Stimulated activated CD8-positive, alpha-beta memory T cell treated with anti-CD3 and anti-CD28 coated beads, Interleukin-12 subunit alpha, Interleukin-12 subunit beta, amount 100 ng/mL, for 4 hours (primary cell): ENCODE measurements at places on chromosomes 13 and 19.

DNA sequence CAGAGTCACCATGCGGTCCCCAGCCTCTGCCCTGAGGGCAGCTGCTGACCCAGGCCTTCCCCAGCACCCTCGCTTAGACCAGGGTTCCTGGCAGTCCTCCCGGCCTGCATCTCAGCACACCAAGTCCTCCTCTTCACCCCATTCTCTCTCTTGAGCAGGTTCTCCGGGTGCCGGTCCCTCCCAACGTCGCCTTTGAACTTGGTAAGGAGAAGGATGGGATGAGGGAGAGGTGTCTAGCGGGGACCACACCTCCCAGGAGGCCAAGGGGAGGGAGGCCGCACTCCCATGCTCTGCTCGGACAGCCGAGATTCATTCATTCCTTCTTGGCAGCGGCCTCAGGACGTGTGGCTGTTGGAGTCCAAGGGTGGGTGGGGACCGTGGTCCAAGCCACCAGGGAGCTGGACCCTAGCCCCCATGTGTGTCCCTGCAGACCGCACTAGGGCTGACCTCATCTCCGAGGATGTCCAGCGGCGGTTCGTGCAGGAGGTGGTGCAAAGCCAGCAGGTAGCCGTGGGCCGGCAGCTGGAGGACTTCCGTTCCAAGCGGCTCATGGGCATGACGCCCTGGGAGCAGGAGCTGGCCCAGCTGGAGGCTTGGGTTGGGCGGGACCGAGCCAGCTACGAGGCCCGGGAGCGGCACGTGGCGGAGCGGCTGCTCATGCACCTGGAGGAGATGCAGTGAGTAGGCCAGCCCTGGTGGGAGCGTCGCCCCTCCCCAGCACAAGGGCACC lies 9.4 kb downstream of the ARHGEF1 start:
- DNase-seq: no peak

DNA sequence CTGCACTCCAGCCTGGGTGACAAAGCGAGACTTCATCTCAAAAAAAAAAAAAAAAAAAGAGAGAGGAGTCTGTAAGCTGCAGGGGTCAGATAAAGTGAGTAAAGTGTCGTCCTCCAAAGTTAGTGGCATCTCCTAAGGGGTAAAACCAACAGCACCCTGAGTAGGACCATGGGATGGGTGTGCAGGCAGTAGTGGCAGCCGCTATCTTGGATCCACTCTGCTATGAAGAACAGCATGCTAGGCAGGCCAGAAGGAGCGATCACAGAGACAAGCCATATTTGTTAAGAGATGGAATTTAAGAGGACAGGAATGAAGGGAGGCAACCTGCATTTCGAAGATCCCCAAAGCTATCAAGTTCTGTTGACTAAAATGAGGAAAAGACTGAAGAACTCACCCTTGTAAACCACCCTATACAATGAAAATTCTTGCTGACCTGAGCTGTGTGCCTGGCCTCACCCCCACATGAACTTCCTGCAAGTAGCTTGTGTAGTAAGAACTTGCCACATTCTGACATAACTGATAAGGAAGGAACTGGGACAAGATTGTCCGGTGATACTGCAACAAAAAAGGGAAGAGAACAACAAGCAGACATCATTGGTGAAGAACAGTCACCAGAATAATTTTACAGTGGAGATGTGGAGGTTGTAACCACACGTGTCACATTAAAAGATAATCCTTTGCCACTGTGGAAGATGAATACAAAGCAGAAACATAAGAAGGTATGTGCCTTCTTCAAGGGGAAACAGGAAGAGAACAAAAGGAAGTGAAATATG lies 16.2 kb downstream of the DPY19L3 start:
- DNase-seq: no peak

DNA sequence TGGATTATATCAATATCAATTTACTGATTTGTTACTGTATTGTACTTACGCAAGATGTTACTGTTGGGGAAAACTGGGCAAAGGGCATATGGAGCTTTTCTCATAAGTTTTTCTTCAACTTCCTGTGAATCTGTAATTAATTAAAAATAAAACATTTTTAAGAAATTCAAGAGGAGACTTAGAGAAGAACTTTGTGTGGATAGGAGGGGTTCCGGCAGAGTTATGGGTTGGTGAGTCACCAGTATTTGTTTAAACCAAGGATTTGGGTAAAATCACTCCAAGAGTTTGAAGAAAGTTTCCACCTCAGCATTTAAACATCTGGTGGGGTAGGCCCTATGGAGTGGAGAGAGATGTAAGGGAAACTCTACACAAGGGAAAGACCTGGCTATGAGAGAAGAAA lies 379.6 kb downstream of the TSHZ3 start:
- DNase-seq: no peak

GRCh38 chr19:12611361-12611699 lies 610 bp downstream of the ZNF791 start:
- no peak for DNase-seq

- no peak for DNase-seq
These were observed 2.7 kb downstream of the HAMP start for GRCh38 chr19:35285095-35285449.

DNA sequence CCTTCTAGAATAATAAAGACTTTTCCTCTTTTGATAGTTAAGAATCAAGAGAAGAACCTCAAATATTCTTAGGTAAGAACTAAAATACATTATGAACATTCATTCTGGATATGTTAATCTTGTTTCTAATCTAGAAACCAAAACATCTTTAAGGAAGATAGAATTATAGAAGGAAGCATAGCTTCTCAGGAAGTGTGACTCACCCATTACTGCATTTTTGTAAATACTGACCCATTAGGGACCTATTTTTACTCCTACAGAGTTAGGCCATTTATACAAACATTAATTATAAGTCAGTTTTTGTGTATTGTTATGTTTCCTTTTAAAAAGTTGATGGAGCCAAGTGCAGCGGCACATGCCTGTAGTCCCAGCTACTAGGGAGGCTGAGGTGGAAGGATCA lies 147.1 kb downstream of the NUFIP1 start:
- DNase-seq: no peak

- DNase-seq: no peak
These were observed 1089.7 kb downstream of the PCDH17 start for GRCh38 chr13:58721273-58721672.

GRCh38 chr13:26538363-26539317 lies 18.8 kb upstream of the WASF3 start:
- DNase-seq: no peak

DNA sequence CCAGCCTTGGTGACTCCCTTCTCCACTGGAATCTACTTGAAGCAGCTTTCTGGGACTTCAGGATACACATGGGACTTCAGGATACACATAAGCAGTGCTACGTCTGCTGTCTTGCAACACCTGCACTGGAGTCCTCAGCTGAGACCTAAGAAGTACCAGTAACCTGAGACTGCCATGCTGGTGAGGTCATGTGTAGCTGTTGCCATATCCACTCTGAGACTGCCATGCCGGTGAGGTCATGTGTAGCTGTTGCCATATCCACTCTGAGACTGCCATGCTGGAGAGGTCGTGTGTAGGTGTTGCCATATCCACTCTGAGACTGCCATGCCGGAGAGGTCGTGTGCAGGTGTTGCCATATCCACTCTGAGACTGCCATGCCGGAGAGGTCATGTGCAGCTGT lies 937.9 kb downstream of the EFNB2 start:
- no peak for DNase-seq

DNA sequence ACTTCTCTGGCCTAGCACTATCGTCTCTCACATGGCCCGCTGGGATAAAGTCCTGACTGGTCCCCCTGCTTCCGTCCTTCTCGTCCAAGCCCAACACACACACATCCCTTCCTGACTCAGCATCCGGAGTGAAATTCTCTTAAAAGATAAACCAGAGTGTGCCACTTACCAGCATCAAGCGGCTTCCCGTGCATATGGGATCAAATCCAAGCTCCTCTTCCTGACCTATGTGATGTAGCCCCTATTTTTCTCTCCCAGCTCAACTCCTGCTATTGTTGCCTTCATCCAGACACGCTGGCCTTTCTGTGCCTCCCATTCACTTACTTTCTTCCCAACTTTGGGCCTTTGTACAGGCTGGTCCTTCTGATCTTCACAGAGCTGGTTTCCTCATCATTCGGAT lies 530.4 kb downstream of the DIAPH3 start:
- DNase-seq: no peak

- DNase-seq: no peak
These were observed 88.8 kb downstream of the ARHGEF7 start for GRCh38 chr13:111203736-111204389.

DNA sequence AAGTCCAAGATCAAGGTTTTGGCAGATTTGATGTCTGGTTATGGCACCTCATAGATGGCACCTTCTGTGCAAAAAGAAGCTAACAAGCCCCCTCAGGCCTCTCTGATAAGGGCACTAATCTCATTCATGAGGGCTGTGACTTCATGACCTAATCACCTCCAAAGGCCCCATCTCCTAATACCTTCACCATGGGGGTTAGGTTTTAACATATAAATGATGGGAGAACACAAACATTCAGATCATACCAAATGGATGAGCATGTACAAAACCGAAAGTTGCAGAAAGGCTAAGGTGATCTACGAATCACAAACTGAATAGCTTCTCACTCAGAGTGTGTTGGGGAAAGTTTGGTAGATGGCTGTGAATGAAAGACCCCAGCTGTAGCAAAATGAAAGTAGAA lies 217.4 kb downstream of the TBC1D4 start:
- DNase-seq: no peak

GRCh38 chr13:42561752-42562467 lies 12.0 kb upstream of the TNFSF11 start:
- no peak for DNase-seq

GRCh38 chr13:44131069-44131614 lies 242.5 kb upstream of the SERP2 start:
- no peak for DNase-seq

GRCh38 chr13:52798770-52799430 lies 49.5 kb downstream of the PCDH8 start:
- DNase-seq: no peak

DNA sequence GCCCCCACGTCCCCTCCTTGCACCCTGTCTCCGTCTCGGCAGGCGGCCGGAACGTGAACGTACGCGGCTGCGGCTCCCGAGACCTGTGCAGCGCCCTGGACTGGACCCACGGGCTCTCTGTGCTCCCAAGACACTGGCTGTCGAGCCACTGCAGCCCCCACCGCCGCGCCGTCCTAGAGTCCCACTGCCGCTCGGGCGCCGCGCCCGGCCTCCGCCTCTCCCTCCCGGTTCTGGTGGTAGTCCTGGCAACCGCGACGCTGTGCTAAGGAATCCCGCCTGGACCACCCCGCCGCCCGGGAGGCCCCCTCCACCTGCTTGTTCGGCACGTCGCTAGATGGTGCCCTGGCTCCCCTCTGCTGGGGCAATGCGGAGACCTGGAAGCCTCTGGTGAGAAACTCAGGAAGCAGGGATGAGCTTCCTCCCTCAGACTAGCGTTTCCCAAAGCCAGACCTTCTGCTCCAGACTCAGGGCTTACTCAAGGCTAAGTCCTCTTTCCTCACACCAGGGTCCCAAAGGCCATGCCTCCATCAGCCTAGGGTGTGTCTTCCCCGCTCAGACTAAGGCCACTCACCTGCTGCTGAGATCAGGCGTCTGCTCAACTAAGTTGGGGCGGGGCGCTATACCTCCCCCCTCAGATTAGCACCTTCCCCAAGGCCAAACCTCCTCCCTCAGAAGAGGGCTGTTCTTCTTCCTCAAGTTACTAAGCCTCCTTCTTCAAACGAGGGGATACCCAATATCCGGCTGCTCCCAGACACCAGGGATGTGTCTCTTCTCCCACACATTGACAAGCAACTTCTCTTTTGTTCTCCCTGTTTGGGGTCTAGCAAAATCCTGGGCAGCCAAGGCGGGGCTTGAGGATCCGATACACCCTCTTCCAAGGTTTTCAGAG lies 16.1 kb upstream of the IRGC start:
- DNase-seq: no peak

DNA sequence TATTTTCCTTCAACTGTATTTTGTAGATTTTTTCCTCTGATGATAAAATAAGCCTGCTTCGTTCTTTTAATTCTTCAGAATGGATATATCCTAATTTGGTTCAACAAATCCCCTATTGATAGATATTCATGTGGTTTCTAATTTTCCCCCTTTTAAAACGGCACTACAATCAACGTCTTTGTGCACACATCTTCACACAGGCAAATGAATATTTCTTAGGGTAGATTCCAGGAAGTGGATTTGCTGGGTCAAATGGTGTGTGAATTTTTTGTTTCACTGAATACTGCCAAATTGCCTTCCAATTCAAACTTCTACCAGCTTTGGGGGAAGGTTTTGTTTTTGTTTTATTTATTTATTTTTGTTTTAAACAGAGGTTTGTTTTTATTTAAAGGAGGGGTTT lies 287.2 kb downstream of the FOXO1 start:
- no peak for DNase-seq

GRCh38 chr13:106686163-106686562 lies 118.2 kb upstream of the ARGLU1 start:
- DNase-seq: no peak

DNA sequence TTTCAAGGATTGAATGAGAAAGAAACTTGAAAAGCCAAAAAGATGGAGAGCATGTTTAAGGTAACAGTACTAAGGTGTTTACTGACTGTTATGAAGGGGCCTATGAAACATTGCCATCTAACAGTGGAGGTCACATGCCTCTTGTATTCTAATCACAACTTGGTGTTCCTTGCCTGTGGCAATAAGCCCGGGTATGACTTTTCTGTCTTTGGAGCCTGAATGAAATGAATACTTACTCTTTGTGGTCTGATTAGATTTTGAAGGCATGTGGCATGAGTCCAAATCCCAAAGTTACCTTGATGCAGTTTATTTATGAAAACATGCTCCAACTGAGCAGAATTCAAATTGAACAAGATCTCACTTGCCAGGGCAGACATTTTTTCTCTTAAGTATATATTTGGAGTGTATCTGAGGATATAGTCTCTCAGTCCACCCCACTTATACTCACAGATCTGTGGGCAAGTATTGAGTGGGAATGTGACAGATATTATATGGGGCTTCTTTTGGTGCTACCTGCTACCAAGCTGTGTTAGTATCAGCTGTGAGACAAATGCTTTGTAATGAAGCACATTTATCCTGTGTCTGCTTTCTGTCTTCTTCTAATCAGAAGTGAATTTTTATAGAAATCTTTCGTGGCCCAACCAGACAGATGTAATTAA lies 67.5 kb downstream of the B3GLCT start:
- no peak for DNase-seq

- no peak for DNase-seq
These were observed 238.0 kb downstream of the IRS2 start for GRCh38 chr13:109548374-109548773.

GRCh38 chr13:110326263-110326904 lies 19.3 kb downstream of the COL4A2 start:
- DNase-seq: no peak

- DNase-seq: no peak
These were observed 11.3 kb downstream of the FLT3 start for GRCh38 chr13:28089065-28089464.

DNA sequence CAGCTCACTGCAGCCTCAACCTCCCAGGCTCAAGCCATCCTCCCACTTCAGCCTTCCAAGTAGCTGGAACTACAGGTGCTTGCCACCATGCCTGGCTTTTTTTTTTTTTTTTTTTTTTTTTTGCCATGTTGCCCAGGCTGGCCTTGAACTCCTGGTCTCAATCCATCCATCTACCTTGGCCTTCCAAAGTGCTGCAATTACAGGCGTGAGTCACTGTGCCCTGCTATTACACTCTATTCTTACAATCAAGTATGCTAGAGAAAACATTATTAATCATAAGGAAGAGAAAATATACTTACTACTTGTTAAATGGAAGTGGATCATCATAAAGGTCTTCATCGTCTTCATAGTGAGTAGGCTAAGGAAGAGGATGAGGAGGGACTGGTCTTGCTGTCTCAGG lies 93.3 kb upstream of the DOCK9 start:
- no peak for DNase-seq
